Fibroblast of lung (primary cell): ENCODE measurements at places on chromosomes 4 and X. TPM values are rescaled to one million over a fixed set of nuclear protein-coding genes. Genes with fewer than 3 reads are reported as not detected.

GRCh38 chr4:62619971-62620370 lies 1419.8 kb downstream of the ADGRL3 start:
- DNase-seq, result no peak
- no peak overlapping the region for H3K27ac ChIP-seq
- no peaks in the 10 kb centered on the region for H3K36me3 ChIP-seq
- no peaks in the 10 kb centered on the region for H3K27me3 ChIP-seq
- no peak overlapping the region for H3K4me3 ChIP-seq

GRCh38 chr4:72387959-72388358 lies 181.1 kb downstream of the ADAMTS3 start:
- no peaks in the 10 kb centered on the region for H3K27me3 ChIP-seq
- no peaks in the 10 kb centered on the region for H3K36me3 ChIP-seq
- no peak overlapping the region for H3K4me3 ChIP-seq
- H3K4me1 ChIP-seq, result peaks cover 2% of the 10 kb centered on the region
- no peak overlapping the region for H3K27ac ChIP-seq

DNA sequence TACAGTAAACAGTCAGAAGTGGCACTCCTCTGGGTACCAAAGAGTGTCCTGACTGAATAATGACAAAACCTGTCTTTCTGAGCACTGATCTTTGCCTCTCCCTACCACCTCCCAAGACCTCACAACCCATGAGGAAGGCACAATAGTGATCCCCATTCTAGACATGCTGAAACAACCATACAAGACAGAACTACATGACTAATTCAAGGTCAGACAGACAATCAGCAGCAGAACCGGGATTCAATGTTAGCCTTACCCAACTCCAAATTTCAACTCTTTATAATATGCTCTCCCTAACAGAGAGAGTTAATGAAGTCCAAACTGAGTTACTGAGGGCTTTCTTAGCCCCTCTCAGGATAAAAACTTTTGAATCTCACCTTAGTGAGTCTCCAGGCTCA lies 71.0 kb downstream of the IRF2 start:
- H3K27ac ChIP-seq, result no peak overlapping the region
- peaks cover 12% of the 10 kb centered on the region for H3K36me3 ChIP-seq
- H3K4me3 ChIP-seq, result no peak overlapping the region

- no peak for DNase-seq
- H3K27ac ChIP-seq, result no peak overlapping the region
- H3K36me3 ChIP-seq, result no peaks in the 10 kb centered on the region
- H3K4me1 ChIP-seq, result peaks cover 3% of the 10 kb centered on the region
Observed at GRCh38 chr4:188780686-188781085, 641.4 kb downstream of the TRIML1 start.

DNA sequence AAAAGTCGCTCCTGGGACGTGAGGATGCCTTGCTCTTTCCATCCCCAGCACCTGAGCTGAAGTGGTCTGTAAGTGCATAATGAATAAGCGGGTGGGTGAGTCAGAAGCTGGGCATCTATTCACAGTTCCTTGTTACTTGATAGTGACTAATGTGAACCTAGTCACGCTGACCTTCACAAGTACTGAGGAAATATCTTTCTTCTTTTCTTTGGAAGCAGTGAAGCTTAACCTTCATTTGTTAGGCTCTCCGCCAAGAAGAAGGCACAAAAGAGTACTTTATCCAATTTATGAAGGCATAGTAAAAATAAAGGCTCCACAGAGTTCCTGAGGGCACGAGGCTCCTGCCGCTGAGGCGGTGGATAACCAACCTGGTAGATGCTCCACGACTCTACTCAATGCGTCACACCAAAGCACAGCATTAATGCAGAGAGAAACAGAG lies 475.7 kb upstream of the SLIT2 start:
- H3K27ac ChIP-seq, result no peak overlapping the region
- no peaks in the 10 kb centered on the region for H3K27me3 ChIP-seq
- H3K4me1 ChIP-seq, result peaks cover 4% of the 10 kb centered on the region

DNA sequence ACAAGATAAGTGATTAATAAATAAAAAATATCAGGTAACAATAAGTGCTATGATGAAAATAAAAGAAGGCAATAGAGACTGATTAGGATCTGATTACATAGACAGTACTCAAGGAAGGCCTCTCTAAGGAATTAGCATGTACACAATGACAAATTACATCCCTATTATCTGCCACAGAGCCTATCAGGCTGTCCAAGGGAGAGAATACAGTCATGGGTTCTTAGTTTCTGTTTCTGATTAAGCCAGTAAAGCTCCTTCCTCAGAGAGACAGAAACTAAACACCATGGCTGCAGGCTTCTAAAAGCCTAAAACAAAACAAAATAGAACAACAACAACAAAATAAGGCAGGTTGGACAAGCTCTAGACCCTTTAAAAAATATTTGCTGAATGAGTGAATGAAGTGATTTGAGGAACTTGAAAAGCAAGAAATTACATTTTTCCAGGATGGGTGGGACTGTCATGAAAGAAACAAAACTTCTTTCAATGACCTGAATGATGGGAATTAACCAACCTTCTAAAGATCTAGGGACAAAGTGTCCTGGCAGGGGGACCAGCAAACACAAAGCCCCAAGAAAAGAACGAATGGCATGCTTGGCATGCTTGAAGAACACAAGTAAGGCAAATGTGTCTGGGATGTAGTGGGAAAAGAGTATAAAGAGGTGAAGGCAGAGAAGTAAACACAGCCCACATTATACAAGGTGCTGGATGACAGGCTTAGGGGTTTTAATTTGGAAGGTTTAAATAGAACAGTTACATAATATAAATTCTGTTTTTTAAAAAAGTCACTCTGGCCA lies 44.1 kb downstream of the NAA11 start:
- DNase-seq, result no peak
- no peak overlapping the region for H3K4me3 ChIP-seq
- H3K4me1 ChIP-seq, result no peaks in the 10 kb centered on the region
- H3K36me3 ChIP-seq, result no peaks in the 10 kb centered on the region
- no peak overlapping the region for H3K27ac ChIP-seq

- H3K27me3 ChIP-seq, result no peaks in the 10 kb centered on the region
- H3K4me3 ChIP-seq, result no peak overlapping the region
- H3K27ac ChIP-seq, result no peak overlapping the region
- H3K4me1 ChIP-seq, result no peaks in the 10 kb centered on the region
Observed at GRCh38 chr4:2825740-2826139, 17.9 kb upstream of the ADD1 start.

DNA sequence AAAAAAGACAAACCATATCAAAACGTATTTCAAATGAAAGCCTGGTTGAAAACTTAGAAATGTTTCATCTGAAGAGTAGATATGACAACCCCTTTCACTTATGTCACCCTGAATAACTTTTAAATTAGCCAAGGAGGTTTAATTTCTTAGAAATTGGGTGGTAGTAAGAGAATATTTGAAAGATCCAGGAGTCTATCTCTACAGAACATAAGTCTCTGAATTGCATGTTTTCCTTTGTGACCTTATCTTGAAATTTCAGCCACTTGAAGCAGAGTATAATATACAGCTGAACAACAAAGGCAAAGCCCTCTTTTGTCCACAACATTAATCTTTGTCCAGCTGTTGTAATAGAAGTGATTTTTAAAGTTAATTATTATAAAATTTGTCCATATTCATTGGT lies 49.5 kb downstream of the TMEM154 start:
- H3K4me1 ChIP-seq, result no peaks in the 10 kb centered on the region
- no peaks in the 10 kb centered on the region for H3K36me3 ChIP-seq
- no peak for DNase-seq
- H3K27ac ChIP-seq, result no peak overlapping the region
- no peaks in the 10 kb centered on the region for H3K27me3 ChIP-seq

- DNase-seq, result no peak
- H3K4me3 ChIP-seq, result no peak overlapping the region
- H3K36me3 ChIP-seq, result no peaks in the 10 kb centered on the region
- H3K27me3 ChIP-seq, result no peaks in the 10 kb centered on the region
- no peak overlapping the region for H3K27ac ChIP-seq
Observed at GRCh38 chrX:139209342-139209741, 321.2 kb upstream of the F9 start.

Gene RADX
- total RNA-seq, result 0.77 and 1.7 TPM in 2 replicates

Gene LGI2
- under 0.01 TPM in 2 replicates for total RNA-seq

Gene EXOC1L
- total RNA-seq, result not detected in 2 replicates

Gene PTPN13
- total RNA-seq, result 55.2 and 136 TPM in 2 replicates
